Activated T-helper 17 cell treated with anti-CD3 and anti-CD28 coated beads, Interleukin-2, amount 50 U/mL, for 72 hours (primary cell): ENCODE measurements at places on chromosomes 6 and 20.

- no peak for ATAC-seq
Measured at GRCh38 chr6:16713597-16713996, 47.7 kb downstream of the ATXN1 start.

DNA sequence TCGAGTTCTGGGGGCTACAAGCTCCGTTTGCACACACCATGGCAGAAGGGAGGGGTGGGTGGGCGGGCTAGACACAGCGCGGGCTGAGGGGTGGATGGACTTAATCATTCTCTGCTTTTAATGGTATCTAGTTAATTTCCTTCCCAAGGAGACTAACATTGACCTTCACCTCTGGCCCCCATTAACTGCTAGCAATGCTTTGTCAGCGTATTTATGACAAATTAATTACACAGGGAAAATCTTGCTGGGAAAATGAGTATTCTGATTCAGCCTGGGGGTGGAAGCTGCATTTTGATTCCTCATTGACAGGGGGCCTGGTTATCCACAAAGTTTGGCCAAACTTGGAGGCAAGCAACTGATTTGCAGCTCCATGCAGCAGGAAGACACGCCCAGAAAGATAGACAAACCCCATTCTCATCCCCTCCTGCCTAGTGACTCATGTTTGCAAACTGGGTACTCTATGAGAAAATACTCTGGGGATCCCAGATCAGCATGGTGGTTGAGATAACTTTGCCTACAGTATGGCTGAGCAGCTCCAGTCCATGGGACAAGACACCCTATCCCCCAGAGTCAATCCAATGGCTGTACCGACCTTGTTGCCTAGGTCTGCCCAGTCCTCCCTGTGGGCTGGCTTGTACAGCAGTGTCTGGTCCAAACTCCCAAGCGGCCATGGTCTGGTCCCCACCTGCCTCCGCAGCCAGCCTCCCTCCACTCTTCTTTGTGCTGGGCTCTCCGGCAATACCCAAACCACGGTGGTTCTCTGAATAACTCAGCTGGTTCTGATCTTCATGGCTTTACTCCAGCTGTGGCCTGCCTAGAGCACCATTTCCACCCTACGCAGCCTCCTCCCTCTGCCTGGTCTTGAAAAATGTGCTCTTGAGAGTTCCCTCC is 19.7 kb downstream of the ZBP1 start:
- peak; percentile 76 for ATAC-seq

GRCh38 chr6:160249671-160250070 is 8.9 kb downstream of the SLC22A2 start:
- ATAC-seq: no peak

DNA sequence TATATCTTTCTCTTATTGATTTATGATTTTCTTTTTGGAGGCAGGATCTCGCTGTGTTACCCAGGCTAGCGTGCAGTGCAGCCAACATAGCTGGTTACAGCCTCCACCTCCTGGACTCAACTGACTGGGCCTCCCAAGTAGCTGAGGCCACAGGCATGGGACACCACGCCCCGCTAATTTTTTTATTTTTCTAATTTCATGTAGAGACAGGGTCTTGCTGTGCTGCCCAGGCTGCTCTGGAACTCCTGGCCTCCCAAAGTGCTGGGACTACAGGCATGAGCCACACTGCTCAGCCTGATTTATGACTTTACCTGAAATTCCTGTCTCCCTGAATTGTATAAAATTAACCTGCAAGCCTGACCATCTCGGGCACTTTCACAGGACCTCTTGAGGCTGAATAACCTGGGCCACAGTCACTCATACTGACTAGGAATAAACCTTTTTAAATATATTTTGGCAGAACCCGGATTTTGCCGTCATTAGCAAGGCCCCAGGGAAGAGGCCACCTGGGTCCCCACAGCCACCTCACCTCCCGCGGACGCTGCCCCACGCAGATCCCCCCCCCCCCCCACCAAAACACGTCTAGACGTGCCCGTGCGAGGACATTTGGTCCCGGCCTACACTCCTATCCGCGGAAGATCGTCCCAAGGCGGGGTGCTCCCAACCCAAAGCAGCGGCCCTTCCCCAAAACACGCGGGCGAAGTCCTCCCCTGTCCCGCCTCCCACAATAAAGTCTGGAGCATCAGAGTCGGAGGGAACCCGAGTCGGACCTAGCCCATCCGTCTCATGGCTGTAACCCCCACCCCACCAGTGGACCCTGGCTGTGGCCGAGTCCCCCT is 902 bp downstream of the ZNF337 start:
- peak; percentile 1 for ATAC-seq

GRCh38 chr6:90284236-90285041 is 12.2 kb downstream of the BACH2 start:
- ATAC-seq: peak; percentile 73

DNA sequence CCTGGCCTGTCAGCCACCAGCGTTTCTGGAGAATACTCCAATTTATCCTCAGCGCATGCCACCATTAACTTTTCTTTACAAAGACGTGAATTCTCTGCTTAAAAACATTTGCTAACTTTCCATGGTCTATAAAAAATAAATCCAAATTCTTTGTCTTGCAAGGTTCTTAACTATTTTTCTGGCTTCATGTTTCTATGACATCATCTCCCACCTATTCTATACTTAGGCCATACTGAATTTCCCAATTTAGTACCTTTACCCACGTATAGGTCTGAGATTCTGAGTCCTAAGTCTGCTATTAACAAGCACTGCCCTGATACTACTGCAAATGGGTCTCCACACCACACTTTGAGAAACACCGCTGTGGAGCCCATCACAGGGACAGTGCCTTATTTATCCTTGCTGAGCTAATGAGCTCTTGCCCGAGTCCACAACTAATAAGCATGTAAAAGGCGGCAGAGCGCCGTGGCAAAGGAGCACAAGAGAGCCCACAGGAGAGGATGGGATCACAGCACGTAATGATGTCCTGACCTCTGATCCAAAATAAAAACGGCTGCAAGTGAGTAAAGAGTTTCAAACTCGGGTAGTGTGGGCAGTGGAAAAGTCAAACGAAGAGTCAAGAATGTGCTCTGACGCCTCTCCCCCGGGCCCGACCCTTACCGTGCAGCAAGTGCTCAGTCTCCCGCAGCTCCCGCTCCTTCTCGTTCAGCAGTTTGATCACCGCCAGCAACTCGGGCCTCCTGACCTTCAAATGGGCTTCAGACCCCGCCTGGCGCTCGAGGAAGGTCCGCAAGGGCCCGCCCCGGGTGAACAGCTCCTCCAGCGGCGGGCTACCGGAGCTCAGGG is 519 bp downstream of the MTRF1L start:
- peak; percentile 36 for ATAC-seq

DNA sequence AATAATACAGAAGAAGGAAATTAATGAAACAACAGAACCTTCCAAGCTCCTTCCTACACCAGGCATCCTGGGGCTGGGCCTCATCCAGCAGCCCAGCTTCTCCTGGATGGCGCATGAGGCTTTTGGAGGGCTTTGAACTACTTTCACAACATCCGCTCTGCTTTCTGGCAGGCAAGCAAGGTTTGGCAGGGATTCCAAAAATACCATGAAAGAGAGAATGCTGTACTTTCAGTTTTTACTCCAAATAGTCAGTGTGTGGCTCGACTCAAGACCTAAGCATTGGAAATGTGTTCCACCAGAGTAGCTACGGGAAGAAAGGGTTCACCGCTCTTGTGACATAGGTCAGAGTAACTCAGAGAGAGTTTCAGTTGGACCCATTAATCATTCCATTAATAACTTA is 125.4 kb downstream of the OPRM1 start:
- ATAC-seq: no peak

DNA sequence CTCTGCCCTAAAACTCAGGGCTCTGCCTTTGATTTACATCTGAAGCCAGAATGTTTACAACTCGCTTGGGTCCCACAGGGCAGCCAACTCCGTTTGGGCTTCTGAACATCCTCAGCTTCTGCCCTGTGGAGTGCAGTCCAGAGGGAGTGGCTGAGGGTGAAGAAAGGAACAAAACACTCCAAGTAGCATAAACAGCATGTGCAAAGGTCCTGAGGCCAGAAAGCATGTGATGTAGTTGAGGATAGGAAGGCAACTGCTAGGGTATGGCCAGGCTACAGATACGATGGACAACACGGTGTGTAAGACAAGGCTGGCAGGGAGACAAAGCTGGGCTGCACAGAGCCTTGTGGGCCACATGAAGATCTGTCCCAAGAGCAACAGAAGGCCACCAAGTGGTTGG is 12.5 kb downstream of the JAG1 start:
- ATAC-seq: no peak

DNA sequence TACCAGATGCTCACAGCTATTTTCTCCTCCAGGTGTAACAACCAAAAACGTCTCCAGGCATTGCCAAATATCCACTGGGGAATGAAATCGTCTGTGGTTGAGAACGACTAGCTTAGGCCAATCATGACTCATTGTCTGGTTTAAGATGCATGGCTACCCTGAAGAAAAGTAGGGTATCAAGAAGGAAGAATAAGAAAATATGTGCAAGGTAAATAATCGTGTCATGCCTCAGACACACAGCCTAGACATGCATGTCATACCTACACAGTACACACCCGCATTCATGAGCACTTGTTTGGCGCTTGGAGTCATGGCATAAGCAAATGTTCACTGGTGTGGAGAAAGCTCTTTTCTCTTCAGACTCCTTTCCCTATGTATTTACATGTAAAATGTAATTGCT is 745.7 kb downstream of the MAFB start:
- ATAC-seq: no peak

- no peak for ATAC-seq
Measured at GRCh38 chr20:24465730-24466129, 3.7 kb upstream of the SYNDIG1 start.

- ATAC-seq: no peak
Measured at GRCh38 chr6:135622081-135622480, 124.5 kb upstream of the AHI1 start.

- ATAC-seq: peak; percentile 78
Measured at GRCh38 chr6:158536084-158536890, 23.6 kb upstream of the TMEM181 start.

DNA sequence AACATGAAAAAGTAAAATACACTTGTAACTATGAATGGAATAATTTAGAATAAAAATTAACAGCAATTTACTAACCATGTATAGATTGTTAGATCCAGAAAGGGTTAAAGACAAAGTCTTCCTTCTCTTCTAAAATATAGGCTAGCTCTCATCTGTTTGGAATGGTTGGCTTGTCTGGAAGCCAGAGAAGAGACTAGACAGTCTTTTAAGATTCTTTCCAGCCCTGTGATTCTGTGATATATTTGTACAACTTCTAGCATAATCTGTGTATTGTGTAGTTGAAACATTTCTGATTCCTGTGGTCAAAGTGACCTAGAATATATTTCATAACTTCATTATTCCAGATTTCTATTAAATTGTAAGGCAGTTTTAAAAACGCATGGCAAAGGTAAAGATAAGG is 196.6 kb downstream of the UST start:
- ATAC-seq: no peak

DNA sequence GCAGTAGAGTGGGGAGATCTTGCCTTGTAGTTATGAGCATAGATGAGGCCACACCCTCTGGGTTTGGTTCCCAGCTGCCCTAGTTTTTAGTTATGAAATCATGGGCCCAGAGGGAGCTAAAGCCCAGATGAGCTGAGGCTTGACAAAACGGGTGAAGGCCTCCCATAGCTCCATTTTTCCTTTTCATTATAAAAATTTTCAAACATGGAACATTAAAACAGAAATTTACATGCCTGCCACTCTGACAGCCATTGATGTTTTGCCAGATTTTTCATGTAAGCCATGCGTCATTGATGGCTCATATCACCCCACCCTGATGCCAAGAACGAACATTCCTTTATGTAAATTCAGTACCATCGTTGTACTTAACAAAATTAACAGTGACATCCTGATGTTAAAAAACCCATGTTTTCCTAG is 67.9 kb downstream of the IGF2R start:
- ATAC-seq: no peak

DNA sequence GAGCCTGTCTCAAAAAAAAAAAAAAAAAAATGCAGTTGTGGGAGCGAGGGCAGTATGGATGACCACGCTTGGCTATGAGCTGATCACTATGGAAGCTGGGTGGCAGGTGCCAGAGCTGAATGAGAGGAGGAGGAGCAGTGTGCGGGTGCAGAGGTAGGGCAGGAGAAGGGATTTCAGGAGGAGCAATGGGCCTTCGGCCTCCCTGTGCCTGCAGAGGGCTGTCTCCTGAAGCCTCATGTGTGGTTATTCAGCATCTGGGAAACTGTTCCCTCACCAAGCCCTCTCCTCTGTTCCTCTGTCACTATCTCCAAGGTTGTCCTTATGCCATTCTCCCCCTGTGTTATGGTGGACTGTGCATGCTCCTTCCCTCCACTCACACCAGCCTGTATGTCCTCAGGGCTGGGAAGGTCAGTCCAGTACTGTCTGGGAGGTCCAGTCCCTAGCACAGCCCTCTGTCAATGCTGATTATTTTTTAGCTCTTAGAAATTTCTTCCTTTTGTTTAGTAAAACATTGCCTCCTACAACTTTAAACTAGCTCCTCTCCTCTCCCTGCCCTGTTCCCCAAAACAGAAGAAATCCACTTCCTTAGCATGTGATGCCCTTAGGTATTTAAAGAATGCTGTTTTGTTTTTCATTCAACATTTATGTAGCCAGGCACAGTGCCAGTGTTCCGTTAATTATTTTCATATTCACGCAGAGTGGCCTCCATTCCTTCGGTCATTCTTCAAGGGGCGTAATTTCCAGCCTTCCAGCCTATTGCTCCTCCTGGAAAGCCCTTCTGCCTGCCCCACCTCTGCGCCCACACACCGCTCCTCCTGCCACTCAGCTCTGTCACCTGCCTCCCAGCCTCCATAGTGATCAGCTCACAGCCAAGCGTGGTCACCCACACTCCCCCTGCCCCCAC is 48.9 kb downstream of the CNBD2 start:
- no peak for ATAC-seq

GRCh38 chr20:30816182-30816645 is 441.2 kb upstream of the DEFB115 start:
- no peak for ATAC-seq

DNA sequence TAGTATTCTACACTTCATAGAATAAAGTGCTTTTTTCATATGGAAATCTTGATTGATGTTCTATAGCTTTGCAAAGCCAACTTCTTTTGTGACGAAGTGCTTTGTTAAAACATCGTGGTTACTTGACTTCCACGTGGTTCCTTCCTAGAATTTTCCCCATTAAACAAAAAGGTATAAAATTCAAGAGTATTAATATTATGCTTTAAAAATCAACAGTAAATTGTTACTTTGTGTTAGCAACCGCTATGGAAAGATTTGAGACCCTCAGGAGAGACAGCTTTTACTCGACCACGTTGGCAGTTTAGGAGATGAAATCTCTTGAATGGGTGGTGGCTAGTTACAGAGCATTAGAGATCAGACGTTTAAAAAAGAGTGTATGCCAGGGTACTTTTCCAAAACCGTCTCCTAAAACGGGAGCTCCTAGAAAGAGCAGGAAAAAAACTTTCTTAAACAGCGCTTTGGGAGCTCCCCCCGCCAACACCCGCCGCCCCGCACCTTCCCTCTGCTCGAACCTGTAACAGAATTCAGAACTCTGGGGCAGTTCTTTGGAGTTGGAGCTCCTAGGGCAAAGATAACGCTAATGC is 920 bp downstream of the GJA1 start:
- no peak for ATAC-seq

GRCh38 chr6:96537726-96538125 is 16.1 kb downstream of the UFL1 start:
- no peak for ATAC-seq

- no peak for ATAC-seq
Measured at GRCh38 chr6:140237251-140237650, 862.8 kb upstream of the CITED2 start.
